ENCODE measurements at places on chromosomes 16 and 17.
A peak's percentile ranks its signal among the peaks of the same experiment; 100 is the strongest.

DNA sequence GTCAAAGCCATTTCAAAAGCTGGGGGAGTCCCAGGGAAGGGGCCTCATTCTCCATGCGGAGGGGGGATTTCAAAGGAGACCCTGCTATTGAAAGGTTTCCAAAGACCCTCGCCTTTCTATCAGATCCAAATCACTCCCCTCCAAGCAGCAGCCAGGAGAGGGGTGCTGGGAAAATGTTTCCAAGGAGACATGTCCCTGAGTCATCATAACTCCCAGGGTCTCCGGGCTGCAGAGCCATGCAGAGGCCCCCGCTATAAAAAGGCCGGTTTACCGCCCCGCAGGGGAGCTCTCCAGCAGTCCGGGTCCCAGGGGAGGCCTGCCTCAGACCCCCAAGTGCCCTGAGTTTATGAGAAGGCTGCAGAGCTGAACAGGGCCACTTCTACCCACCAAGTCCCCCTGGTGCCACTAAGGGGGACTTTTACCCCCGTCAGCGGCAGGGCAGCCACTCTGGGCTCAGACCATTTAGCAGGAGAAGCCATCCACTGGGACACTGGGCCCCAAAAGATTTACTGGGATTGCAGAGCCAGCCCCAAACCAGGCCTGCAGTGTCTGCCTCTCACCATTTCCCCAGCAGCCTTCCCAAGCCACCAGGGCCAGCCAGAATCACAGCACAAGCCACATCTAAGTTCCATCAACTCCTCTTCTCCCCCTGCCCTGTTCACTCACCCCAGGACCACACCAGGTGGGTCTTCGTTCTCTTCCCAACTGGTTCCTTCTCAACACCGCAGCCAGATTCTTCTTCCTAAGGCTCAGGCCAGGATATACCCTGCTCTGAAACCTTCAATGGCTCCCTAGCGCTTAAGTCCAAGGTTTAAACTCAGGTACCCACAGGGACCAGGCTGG lies 234.4 kb downstream of the ZNF423 start:
- no peak for DNase-seq

- DNase-seq: peak; percentile 31
Measured at GRCh38 chr17:31494259-31495021, 103.0 kb downstream of the RAB11FIP4 start.

GRCh38 chr16:85656351-85657266 lies 32.1 kb downstream of the GINS2 start:
- DNase-seq: no peak

DNA sequence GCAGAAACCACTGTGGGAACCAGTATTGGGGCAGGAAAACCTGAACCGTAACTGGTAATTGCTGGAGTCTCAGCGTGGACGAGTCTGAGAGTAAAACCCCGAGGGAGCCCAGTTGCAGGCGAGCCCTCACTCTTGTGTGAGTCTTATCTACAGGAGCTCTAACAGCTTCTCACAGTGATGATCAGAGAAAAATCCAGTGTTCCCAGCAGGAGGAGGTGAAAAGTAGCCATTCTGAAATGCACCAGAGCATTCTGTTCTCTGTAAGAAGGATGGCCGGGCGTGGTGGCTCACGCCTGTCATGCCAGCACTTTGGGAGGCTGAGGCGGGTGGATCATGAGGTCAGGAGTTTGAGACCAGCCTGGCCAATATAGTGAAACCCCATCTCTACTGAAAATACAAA lies 161.2 kb downstream of the COPRS start:
- DNase-seq: no peak

- DNase-seq: no peak
Measured at GRCh38 chr16:29007730-29008593, 23.1 kb downstream of the LAT start.

DNA sequence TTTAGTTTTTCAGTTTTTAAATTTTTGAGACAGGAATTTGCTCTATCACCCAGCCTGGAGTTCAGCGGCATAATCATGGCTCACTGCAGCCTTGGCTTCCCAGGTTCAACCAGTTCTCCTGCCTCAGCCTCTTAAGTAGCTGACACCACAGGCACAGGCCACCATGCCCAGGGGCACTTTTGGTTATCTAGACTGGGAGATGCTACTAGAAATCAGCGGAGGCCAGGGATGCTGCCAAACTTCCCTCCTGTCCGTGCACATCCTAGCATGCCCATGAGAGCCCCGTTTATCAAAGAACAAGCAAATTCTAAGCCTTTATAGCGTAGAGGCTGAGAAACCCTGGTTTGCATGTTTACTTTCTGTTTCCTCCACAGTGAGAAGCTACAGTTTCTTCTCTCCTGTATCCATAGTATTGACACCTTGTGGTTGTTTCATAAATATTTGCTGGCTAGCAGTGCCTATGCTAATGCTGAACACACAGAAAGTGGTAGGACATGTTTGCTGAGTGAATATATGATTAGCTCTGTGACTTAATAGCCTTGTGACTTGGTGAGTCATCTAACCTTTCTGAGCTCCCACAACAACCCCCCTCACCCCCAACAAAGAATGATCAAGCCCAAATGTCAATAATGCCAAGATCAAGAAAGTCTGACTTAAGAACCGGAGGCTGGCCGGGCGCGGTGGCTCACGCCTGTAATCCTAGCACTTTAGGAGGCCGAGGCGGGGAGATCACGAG lies 39.2 kb upstream of the MAF start:
- DNase-seq: no peak

- DNase-seq: no peak
Measured at GRCh38 chr17:35103271-35103670, 16.4 kb downstream of the RAD51D start.

DNA sequence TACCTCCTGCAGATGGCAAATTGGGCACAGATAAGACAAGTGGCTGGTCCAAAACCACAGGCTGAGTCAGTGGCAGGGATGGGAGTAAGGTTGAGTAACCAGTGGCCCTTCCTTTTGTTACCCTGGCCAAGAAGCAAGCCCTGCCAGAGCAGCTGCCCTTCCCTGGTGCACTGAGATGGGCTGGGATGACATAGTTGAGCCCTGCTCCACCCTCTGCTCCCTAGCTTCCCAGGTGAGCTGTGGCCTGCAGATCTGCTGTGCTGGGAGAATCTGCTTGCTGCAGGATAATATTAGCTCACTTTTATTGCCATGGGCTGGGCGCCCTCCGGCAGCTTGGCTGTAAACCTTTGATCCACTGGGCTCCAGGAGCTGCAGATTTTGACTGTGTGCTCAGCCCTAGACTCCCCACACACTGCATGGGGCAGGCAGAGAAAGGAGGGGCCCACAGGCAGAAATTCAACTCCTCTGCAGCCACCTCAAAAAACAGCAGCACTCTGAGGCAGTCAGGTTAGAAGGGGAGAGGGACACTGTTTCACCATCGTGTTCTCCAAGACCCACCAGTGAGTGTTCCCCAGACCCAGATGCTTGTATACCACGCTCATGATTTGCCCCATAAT lies 101.8 kb downstream of the CBLN1 start:
- no peak for DNase-seq

DNA sequence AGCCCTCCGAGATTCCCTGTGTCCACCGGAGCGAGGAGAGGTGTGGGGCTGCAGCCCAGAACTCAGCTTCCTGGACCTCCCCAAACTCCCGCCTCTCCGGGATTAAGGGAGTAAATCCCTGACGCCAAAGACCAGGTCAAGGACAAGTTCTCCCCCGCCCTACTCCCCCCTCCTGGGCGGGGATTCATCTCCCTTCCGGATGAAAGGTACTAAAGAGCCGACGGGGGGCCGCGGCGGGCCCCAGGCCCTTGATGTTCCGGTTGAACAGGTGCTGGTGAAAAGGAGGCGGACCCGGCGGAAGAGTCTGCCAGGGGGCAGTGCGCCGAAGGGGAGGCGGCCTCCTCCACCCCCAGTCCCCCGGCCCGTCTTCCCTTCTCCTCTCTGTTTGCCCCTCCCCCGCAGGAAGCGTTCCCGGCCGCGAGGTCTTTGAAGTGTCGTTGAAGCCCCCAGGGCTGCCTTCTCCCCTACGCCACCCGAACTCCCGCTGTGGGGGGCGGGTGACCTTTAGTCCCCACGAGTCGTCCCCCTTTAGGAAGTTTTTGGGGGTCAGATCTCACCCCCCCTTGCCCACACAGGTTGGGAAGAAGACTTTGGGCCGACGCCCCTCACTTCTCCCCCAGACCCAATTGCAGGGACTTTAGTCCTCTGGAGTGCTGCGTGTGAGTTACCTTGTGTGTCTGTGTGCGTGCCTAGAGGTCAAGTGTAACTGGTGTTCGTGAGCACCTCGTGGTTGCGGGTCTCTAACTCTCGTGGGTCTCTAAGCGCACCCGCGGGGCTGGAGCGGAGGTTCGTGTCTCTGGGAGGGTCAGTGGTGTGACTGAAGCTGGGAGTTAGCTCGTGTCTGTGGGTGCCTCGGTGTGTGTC lies 1.1 kb upstream of the MLLT6 start:
- peak; percentile 79 for DNase-seq

DNA sequence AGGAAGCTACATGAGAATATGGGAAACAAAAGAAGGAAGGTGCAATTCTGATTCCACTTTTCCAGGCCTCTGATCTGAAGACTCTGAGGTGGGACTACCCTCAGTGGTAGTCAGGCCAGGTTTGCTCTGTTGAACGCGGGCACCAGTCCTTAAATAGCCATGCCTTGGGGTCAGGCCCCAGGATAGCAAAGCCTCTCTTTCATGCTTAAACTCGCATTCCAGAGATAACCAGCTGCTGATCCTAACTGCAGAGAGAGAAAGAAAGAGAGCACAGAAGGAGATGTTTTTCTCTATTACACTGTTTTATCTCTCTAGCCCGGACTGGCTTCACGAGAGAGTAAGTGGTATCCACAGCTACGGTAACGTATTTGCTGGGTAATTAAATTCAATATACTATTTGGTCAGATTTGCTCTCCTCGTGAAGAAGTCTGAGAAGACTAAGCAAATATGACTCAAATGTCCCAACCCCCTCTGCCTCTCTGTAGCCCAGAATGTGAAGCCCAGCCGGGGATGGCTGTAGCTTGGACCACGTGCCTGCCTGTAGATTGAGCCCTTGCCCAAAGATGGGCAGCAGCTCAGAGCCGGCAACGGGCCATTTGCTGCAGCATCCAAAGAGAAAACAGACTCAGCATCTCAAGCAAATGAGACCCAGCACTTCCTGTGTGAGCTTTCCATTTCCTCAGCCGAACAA lies 122.2 kb downstream of the SMG6 start:
- no peak for DNase-seq

GRCh38 chr17:77808686-77809425 lies 149.6 kb upstream of the TNRC6C start:
- no peak for DNase-seq

- peak; percentile 60 for DNase-seq
Measured at GRCh38 chr17:59786536-59787319, 79.3 kb downstream of the VMP1 start.

GRCh38 chr16:49586466-49587450 lies 213.2 kb downstream of the C16orf78 start:
- DNase-seq: no peak

GRCh38 chr17:977166-977565 lies 2.4 kb downstream of the NXN start:
- DNase-seq: no peak

DNA sequence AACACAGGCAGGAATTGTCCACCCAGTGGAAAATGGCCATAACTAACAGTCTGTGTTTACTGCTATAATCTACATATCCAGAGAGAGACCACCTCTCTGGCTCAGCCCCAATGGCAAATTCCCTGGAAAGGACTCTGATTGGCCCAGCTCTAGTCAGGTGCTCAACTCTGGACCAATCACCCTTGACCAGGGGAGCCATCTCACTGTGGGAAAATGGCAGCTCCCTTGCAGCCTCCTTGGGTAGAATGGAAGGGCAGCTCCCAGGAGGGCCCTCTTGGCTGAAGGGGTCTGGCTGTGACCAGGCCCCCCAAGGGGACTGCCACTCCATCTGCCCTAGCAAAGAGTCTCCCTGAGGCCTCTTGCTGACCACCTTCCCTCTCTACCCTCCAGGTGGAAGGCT lies 3.1 kb downstream of the ALOX15B start:
- DNase-seq: no peak

DNA sequence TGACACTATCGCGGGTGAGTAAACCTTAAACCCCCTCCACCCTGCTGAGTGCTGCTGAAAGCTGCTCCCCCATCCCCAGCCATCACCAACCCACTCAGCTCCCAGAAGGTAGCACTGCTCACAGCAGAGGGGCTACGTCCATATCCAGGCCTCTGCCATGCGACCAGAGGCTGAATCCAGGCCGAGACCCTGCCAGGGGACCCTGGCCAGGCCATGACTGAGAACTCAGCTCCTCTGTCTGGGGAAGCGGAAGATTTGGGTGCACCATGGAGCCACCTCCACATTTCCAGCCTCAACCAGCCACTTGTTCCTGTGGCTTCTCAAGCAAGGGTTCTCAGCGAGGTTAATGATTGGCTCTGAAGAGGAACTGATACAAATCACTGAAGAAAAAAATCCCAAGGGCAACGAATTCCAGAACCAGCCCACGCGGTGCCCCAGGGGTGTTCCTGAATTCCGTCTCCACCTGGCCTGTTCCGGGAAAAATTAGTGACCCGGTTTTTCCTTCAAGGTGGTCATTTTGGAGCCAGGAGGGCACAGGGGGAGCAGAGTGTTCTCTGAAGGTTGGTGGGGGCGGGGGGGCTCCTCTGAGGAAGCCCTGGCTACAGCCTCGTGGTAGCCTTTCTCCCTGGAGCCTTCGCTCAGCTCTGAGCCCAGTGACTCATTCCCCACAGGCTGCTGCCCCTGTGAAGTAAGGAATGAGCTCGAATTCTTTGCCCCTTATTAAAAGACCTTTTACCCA lies 9.3 kb upstream of the SLC16A5 start:
- DNase-seq: no peak

DNA sequence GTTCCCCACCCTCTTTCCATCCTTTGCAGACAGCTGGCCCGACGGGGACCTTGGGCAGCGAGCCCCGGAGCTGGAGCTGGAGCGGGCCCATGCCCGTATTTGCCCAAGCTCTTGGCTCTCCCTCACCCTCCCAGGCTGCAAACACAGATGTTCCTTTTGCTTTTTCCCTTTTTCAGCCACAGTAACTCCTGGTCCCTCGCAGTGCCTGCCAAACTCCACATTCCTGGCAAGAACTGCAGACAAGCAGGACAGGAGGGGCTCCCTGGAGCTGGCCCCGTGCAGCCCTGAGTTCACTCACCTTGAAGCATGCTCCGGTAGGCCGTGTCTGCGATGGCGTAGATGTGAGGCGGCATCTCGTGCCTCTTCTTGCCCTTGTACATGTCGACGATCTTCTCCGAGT lies 33.9 kb downstream of the MYH11 start:
- DNase-seq: no peak

- no peak for DNase-seq
Measured at GRCh38 chr16:3328643-3329042, 23.3 kb downstream of the ZNF75A start.

GRCh38 chr17:61556224-61557188 lies 34.5 kb downstream of the NACA2 start:
- DNase-seq: no peak

- no peak for DNase-seq
Measured at GRCh38 chr17:21001813-21002221, 41.0 kb downstream of the USP22 start.

DNA sequence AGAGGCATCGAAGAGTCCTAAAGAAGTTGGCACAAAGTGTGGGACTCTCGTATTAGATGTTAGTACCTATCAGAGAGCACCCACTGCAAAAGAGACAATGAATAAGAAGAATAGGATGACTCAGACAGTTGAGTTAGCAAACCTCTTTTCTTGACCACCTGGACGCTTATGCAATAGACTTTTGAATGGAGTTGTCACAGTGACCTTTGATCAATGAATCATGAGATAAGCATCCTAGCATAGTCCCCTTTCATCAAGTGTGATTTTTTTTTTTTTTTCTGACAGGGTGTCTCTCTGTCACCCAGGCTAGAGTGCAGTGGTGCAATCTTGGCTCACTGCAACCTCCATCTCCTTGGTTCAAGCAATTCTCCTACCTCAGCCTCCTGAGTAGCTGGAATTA lies 1417.9 kb upstream of the GOT2 start:
- DNase-seq: no peak

- DNase-seq: no peak
Measured at GRCh38 chr17:50778471-50778870, 11.2 kb upstream of the ANKRD40CL start.
